ENCODE measurements at places on chromosomes 1 and 21.

DNA sequence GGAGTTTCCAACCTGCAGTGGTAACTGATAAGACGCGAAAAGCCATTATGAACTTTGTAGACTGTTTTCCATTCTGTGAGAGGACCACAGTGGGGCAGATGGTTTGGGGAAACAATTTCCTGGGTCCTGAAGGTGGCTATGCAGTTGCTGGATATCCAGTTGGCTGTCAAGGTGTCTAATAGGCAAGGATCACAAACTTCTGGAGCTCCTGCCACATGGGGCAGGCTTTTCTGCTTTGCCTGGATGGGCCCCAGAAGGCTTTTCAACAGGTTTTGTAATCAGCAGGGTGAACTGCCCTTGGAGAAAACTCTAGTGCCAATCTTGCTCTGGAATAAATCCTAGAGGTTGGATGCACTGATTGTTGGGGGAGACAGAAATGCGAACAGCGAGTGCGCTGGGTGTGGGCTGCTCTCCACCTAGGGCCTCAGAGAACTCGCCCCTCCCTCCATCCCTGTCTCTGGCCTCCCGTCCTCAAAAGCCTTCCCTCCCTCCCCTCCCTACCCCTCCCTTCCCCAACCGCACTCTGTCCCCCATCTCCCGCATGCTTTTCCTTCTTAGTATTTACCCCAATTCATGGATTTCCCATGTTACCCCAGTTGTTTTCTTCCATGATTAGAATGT, 210.3 kb upstream of the USP24 start:
- no peak for DNase-seq
- no peak overlapping the region for H3K4me3 ChIP-seq
- H3K27me3 ChIP-seq = no peaks in the 10 kb centered on the region
- no peak overlapping the region for H3K27ac ChIP-seq
- no peaks in the 10 kb centered on the region for H3K36me3 ChIP-seq

DNA sequence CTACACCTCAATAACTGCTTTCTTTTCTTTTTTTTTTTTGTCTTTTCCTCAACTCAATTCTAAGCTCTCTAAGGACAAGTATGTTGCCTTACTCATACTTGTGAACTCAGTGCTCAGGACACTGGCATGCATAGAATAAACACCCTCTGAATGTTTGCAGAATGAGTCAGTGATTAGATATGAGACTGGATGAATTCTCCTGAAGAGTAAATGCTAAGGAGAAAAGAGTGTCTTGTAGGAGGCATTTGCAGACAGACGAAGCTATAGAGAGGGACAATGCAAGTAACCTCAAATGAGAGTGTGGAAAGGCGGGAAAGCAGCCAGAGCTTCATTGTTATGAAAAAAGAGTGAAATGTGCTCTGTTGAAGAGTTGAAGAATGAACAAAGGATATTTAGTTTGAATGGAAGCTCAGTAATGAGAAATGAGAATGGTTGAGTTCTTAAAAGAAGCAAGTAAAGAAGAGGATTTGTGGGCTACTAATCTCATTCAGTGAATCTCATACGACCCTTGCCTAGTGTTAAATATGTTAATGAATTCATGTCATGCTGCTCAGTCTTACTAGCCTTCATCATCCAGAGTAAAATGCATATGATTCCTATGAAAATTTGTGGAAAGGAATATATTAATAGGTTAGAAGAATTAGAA, 166.1 kb upstream of the DPYD start:
- no peak overlapping the region for H3K27ac ChIP-seq
- H3K36me3 ChIP-seq = no peaks in the 10 kb centered on the region
- H3K4me1 ChIP-seq = no peaks in the 10 kb centered on the region
- no peaks in the 10 kb centered on the region for H3K27me3 ChIP-seq
- DNase-seq = no peak

- H3K4me3 ChIP-seq = peak overlapping the region; percentile 64
- peaks cover 84% of the 10 kb centered on the region for H3K27me3 ChIP-seq
- DNase-seq = no peak
- peaks cover 30% of the 10 kb centered on the region for H3K4me1 ChIP-seq
Measured at GRCh38 chr1:75615613-75616435, 4.9 kb upstream of the SLC44A5 start.

GRCh38 chr21:14762327-14762726, 216.2 kb upstream of the SAMSN1 start:
- no peak overlapping the region for H3K4me3 ChIP-seq
- no peaks in the 10 kb centered on the region for H3K36me3 ChIP-seq
- peak overlapping the region; percentile 47 for H3K27ac ChIP-seq
- no peaks in the 10 kb centered on the region for H3K27me3 ChIP-seq
- peaks cover 10% of the 10 kb centered on the region for H3K4me1 ChIP-seq

DNA sequence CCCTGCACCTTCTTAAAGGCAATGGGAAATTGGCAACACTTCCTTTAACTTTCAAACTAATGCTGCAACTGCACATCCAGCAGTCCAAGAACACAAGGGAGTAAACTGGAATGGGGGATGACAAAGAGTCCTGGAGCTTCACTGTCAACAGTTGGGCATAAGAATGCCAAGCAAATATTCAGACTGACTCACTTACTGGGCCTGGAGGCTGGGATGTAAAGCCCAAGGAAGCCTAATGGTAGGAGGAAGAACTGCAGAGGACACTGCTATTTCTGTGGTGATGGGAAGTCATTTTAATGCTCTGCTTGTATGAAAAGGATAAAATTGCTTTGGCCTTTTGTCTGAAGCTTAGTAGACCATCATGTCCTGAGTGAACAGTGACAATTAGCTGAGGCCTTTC, 15.7 kb upstream of the DMRTA2 start:
- peaks cover 53% of the 10 kb centered on the region for H3K36me3 ChIP-seq
- DNase-seq = no peak

DNA sequence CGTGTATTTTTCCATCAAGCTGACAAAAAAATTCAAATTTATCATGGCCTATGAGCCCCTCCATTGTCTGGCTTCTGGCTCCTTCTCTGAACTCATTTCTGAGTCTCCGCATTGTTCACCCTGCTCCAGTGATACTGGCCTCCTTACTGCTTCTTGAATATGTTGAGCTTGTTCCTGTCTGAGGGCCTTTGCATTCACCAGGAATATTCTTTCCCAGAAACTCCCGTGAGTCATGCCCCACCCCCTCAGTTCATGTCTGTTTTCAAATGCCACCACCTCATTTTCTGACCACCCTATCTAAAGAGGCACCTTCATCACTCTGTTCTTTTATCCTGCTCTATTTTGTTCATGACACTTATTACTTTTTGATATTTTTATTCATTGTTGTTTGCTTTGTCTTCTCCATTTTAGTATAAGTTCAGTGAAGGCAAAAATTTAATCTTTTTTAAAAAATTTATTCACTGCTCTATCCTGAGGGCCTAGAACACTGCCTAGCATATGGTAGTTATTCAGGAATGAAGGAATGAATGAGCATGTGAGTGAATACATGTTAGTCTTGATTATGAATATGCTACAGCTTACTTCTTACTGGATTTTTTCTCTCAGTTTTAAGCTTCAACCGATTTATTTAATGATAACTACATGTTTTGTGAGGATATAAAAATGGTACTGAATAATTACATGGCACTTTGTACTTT, 140.4 kb upstream of the C1orf105 start:
- no peaks in the 10 kb centered on the region for H3K36me3 ChIP-seq
- no peak overlapping the region for H3K27ac ChIP-seq
- no peaks in the 10 kb centered on the region for H3K27me3 ChIP-seq
- no peak for DNase-seq
- no peak overlapping the region for H3K4me3 ChIP-seq

DNA sequence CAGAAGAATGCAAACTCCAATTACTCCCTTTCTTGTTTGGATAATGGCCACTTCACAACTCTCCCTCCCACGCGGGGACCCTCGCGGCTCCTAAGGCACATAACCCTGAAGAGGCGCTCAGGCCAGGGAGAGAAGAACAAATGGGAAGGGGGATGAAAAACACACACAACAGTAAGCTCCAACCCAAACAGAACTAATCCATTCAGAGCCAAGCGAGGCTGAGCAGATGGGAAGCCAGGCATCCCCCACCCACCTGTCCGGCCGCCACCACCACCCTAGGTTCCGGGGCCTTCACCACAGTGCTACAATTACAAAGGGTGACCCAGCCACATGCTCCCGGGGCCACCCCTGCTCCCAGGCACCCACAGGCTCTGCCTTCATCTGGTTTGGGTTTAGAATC, 101.5 kb downstream of the MRPL37 start:
- DNase-seq = no peak
- H3K4me3 ChIP-seq = no peak overlapping the region
- no peak overlapping the region for H3K27ac ChIP-seq
- H3K4me1 ChIP-seq = peaks cover 35% of the 10 kb centered on the region

DNA sequence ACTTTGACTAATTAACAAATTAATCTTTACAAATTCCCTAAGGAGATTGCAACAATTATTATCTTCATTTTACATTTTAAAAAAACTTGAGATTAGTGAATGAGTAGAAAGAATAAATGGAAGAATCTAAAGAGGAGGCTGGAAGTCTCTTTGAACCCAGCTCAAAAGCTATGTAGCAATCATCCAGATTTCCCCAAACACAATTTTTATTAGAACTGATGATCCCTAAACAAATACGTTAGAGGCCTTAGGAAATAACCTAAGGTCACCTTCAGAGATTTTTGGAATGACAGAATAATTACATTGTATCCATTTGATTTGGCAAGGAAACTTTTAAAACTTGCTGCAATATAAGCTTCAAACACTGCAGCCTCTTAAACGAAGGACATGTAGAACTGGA, 242.4 kb upstream of the LYPLAL1 start:
- no peaks in the 10 kb centered on the region for H3K27me3 ChIP-seq
- H3K27ac ChIP-seq = no peak overlapping the region
- no peak overlapping the region for H3K4me3 ChIP-seq

GRCh38 chr1:207454046-207454964, at the start of gene CR2:
Gene CR2 (plus strand): TSS chr1:207454328. CDS start chr1:207454419, 91 bp downstream.
- DNase-seq = peak; percentile 2
- peaks cover 15% of the 10 kb centered on the region for H3K4me1 ChIP-seq
- peaks cover 79% of the 10 kb centered on the region for H3K27me3 ChIP-seq
- H3K4me3 ChIP-seq = peak within 1 kb of the TSS; percentile 70
- H3K36me3 ChIP-seq = no peaks in the 10 kb centered on the region
- no peak within 1 kb of the TSS for H3K27ac ChIP-seq

- H3K27ac ChIP-seq = peak overlapping the region; percentile 100
- no peaks in the 10 kb centered on the region for H3K27me3 ChIP-seq
- H3K4me1 ChIP-seq = peaks cover 60% of the 10 kb centered on the region
- no peak for DNase-seq
Measured at GRCh38 chr1:151989211-151989862, 4.3 kb downstream of the S100A10 start.

DNA sequence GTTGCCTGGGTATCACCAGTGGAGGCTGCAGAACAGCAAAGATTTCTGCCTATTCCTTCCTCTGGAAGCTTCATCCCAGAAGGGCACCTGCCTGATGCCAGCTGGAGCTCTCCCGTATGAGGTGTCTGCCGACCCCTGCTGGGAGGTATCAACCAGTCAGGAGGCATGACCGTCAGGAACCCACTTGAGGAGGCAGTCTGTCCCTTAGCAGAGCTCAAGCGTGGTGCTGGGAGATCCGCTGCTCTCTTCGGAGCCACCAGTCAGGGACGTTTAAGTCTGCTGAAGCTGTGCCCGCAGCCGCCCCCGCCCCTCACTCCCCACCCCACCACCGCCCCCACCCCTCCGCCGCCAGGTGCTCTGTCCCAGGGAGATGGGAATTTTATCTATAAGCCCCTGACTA, 23.1 kb upstream of the HFM1 start:
- no peak overlapping the region for H3K27ac ChIP-seq
- no peak overlapping the region for H3K4me3 ChIP-seq
- no peaks in the 10 kb centered on the region for H3K36me3 ChIP-seq

DNA sequence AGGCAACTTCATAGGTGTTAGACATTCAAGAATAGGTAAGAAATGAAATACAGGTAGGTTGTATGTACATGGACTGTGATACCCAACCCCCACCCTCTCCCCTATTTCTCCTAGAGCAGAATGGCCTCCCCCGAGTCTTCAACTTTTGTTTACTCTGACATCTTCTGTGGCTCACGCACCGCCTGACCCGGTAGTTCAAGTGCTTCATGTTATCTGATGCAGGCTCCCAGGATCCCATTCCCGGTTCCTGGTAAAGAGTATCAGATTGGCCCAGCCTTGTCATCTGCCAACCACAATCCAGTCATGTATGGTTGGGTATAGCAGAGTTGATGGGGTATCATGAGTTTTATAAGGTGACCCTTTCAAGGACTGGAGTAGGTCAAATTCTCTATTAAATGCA, 9.1 kb downstream of the GNAI3 start:
- no peaks in the 10 kb centered on the region for H3K27me3 ChIP-seq
- no peak overlapping the region for H3K27ac ChIP-seq
- no peak overlapping the region for H3K4me3 ChIP-seq
- no peak for DNase-seq
- no peaks in the 10 kb centered on the region for H3K36me3 ChIP-seq

DNA sequence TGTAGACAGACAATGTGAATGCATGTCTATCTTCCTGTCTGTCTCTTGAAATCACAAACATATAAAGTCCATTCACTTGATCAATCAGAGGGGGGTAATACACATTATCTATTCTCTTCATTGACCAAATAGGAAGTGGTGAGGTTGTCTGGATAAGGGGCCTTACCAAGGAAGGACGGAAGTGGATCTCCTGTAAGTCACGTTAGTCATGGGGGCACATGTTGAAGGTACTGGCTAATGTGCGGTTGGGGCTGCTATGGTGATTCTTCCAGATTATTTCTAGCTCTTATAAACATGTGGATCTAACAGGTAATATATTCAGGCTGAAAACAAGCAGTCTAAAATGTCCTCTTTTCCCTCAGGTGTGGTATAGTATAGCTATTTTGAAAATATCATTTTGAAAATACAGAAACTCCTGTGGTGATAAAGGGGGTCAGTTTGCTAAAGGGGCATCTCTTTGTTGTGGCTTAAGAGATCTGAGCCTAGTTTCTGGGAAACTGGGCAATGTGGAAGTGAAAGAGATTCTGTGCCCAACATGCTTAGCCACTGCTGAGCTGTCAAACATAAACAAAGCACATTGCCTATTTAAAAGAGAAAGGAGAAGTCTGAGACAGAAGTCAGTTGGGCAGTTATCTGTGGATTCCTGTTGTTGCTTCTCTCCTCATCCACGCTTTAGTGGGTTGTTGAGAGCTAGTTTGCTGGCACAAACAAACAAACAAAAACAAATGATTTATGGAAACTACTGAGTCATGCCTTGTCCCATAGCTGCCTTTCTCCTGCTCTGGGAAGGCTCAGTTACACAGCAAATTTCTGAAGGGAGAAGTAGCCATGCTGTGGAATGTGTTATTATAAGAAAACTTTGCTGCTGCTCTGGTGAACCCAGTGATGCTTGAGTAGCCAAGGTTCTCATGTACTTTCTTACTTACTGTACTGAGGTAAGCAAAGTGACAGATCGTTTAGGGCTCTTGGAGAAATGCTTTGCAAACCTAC, 166.9 kb downstream of the HLX start:
- no peak for DNase-seq
- no peaks in the 10 kb centered on the region for H3K4me1 ChIP-seq
- no peak overlapping the region for H3K4me3 ChIP-seq

GRCh38 chr1:7993593-7994479, 32.3 kb downstream of the ERRFI1 start:
- H3K27me3 ChIP-seq = no peaks in the 10 kb centered on the region
- H3K4me1 ChIP-seq = no peaks in the 10 kb centered on the region
- no peak overlapping the region for H3K27ac ChIP-seq
- H3K4me3 ChIP-seq = no peak overlapping the region
- H3K36me3 ChIP-seq = no peaks in the 10 kb centered on the region

GRCh38 chr1:4847711-4848110, 193.3 kb downstream of the AJAP1 start:
- no peaks in the 10 kb centered on the region for H3K4me1 ChIP-seq
- no peak overlapping the region for H3K27ac ChIP-seq
- no peaks in the 10 kb centered on the region for H3K36me3 ChIP-seq
- H3K27me3 ChIP-seq = no peaks in the 10 kb centered on the region
